AG04450 (cell line): ENCODE measurements at places on chromosomes 13 and 19.

- peak; percentile 69 for DNase-seq
Measured at GRCh38 chr13:46633416-46633815, 80.4 kb downstream of the LRCH1 start.

GRCh38 chr13:87536899-87537298, 134.3 kb upstream of the SLITRK5 start:
- no peak for DNase-seq

DNA sequence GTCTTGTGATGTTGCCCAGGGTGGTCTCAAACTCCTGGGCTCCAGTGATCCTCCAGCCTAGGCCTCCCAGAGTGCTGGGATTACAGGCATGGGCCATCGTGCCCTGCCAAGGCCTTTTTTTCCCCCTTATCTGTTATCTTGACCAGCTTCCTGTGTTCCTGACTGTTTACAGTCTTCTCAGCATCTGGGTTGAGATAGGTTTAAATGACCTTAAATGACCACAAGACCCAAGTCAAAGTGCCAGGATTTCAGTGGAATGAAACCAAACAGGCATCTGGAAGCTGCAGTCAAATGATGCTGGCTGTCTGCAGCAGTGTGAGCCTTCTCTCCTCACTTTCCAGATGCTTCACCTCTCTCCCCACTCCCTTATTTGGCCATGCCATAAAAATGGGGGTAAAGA, 114.2 kb upstream of the CLDN10 start:
- DNase-seq, result no peak

DNA sequence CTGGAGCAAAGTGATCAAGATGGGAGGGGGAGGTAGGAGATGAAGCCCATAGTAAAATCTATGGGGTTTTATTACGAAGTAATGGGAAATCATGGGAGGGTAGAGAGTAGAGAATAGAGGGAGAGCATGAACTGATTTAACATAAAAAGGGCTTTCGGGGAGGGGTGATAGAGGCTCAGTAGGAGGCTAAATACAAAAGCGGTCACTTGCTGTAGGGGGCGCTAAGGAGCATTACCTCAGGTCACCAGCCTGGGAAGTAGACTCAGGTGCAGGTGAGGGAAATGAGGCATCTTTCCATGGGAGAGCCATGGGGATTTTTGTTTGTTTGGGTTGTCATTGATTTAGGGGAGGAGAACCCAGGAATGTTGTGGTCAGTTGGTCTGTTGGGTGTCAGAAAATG, 14.1 kb downstream of the KRTDAP start:
- DNase-seq, result no peak

GRCh38 chr13:80527400-80527799, 186.5 kb upstream of the SPRY2 start:
- DNase-seq, result no peak

DNA sequence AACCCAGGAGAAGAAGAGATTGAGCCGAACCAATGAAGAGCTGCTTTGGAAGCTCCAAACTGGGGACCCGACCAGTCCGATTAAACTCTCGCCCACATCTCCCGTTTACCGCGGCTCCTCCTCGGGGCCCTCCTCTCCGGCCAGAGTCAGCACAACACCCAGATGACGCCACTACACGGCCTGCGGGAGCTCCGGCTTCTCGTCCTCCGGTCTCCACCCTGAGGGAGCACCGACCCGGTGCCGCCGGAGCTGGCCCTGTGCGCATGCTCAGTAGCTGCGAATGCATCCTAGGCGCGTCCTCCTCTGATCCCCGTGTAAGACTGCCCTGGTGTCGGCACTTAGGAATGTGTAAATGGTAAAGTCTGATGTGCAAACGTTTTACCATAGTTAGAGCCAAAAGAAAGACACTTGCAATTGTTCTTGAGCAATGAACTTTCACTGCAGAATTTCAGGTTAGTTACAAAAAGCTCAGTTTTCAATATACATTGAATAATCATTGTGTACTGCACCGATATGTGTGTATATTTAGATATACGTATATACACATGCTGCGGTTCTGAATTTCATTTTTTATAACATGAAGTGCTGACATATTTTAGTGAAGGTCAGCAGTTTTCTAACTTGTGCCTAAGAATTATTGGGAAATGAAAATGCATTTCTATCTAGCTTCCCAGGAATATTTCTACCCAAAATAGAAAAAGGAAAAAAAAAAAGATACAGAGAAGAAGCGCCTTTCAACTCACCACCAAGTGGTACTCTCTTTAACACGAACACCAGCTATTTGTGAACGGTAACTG, 92.2 kb downstream of the SLC7A1 start:
- DNase-seq, result no peak

DNA sequence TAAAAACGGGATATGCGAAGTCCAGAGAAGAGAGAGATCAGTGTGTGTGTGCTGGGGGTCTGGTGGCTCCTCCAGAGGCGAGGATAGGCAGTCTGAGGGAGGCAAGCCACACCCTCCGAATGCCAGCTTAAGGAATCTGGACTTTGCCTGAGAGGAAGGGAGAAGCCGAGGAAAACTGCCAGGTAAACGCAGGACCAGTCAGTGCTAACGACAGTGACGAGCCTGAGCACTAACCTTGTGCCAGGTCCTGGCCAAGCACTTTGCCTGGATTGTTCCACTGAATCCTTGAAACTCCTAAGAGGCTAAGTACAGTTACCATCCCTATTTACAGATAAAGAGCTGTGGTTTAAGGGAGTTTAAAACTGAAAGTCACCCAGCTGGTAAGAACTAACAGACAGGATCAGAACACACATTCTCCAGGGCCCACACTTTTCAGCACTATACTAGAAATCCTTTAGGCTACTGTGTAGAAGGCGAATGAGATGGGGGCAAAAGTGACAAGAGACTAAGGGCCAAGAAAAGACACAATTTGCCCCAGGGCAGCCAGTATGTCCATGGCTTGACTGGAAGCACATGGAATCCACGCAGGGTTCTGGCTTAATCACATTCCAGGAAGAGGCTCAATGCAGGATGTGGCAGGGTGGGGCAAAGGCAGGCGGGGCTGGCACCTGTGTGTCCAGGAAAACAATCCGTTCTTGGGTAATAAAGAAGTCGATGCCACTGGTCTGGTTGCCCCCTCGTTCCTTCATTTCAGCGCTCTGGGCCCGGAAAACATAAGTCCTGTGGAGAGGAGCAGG, 15.1 kb downstream of the SMG9 start:
- DNase-seq, result no peak

- DNase-seq, result no peak
Measured at GRCh38 chr13:32936716-32937115, 79.5 kb upstream of the KL start.

DNA sequence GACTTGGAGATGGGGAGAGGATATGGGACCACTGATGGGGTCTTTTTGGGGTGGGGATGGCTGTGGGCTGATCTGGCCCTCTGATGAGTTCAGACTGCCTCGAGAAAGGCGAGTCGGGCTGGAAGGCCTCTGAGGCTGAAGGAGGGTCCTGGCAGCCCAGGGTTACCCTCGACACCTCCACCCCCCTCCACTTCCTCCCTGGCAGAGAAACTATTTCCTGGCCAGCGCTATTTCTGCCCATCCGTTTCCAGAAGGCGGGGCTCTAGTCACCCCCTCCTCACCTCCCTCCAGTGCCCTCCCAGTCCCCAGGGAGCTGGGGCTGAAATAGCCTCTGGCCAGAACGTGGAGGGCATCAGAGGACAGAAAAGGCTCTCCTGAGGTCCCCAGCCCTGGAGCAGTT, 9.7 kb downstream of the EXOC3L2 start:
- no peak for DNase-seq

DNA sequence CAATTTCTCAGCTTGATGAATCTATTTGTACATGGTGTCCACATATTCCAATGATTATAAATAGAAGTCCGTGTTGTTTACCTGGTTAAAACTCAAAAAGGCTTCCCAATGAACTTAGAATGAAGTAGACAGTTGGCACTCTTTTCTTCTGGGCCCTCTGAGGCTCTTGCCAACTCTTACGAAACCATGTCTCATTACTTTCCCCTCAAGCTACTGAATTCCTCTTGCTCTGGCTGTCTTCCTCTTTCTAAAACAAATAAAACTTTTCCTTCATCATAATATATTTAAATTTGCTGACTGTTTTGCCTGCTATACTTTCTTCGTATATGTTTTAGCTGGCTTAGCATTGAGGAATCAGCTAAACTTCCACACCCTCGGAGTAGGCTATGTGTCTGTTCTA, 139.7 kb downstream of the SLITRK6 start:
- DNase-seq, result no peak

DNA sequence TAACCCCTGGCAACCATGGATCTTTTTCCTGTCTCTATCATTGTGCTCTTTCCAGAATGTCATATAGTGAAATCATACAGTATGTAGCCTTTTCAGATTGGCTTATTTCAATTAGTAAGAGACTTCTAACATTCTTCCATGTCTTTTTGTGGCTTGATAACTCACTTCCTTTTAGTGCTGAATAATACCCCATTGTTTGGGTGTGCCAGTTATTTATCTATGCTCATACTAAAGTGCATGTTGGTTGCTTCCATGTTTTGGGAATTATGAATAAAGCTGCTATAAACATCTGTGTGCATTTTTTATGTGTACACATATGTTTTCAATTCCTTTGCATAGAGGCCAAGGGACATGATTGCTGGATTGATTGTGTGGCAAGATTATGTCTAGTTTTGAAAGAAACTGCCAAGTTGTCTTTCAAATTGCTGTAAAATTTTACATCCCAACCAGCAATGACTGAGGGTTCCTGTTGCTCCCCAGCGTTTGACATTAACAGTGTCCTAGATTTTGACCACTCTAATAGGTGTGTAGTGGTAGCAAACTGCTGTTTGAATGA, 358.9 kb downstream of the ITGBL1 start:
- DNase-seq, result no peak

- peak; percentile 13 for DNase-seq
Measured at GRCh38 chr19:36605101-36605876, at the start of gene ZNF382. Gene ZNF382, plus strand, starts transcription at chr19:36605313. Its CDS starts 4,602 bp downstream, at chr19:36609915.

DNA sequence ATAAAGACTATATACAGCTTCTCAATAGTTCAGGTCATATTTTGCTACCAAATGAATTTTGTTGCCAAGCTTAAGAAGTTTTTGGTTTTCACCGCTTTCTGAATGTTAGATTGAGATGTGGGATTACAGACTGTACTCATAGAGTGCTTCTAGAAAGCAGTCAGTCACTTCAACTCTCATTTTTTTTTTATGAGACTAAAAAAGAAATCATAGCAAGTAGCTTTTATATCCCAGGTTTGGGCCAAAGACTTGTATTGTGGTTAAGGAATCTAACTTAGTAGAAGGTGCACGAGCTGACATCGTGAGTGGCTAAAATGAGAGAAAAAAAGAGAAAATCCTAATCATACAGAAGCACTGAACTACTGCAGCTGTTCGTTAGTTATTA, 2.2 kb upstream of the USPL1 start:
- no peak for DNase-seq

DNA sequence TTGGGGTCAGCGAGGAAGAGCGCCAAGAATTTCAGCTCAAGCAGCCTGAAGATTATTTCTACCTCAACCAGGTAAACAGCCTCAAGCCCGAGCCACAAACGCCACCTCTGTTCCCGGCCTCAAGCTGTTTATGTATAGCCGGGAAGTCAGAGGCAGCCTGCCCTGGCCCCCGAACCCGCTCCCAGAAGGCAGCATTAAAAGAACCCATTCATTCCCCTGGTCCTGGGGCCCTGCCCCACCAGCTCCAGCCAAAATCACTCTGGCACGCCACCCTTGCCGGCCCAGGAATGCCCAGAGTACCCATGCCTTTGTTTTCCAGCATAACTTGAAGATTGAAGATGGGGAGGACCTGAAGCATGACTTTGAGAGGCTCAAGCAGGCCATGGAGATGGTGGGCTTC, 61.2 kb upstream of the USE1 start:
- no peak for DNase-seq

GRCh38 chr19:7622933-7623685, 6.2 kb downstream of the XAB2 start:
- DNase-seq, result no peak

DNA sequence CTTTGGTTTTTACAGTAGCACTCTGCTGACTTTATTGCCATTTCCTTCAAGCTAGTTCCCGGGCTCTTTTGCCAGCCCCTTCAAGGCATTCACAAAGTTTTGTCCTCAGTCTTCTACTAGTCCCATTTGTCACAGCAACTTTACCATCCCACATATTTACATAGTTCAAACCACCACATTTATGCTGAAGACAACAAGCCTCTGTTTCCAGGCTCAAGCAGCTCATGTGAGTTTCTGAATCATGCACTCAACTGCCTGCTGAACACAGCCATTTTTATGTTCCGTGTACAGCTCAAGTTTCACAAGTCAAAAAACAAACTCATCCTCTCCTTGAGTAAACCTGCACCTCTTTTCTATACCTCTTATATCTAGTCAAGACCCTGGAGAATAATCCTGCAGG, 977.0 kb upstream of the SLC10A2 start:
- DNase-seq, result no peak

DNA sequence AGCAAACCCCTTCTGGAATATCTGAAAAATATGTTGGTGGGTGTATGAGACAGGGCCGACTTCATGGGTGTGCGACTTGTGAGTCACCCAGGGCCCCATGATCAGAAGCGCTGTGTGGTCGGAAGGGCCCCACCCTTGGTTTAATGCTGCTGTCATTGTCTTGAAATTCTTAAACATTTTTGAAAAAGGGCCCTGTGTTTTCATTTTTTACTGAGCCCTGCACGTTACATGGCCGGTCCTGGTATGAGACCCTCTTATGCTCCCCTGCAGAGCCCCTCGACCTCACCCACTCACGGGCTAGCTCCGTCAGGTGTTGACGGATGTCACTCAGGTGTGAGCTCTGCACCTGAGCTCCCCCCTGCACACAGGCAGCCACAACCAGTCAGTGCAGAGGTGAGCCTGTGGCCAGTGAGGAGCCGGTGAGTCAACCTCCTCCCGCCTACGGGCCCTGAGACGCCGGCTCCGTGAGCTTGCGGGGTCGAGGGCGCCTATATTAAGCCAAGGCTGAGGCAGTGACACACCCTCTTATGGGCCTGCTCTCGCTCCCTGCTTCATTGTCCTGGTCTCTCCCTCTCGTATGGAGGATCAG, 27.7 kb downstream of the GADD45B start:
- no peak for DNase-seq

GRCh38 chr19:18441804-18442788, 4.2 kb upstream of the ISYNA1 start:
- DNase-seq, result no peak

- peak; percentile 33 for DNase-seq
Measured at GRCh38 chr19:610801-611480, 21.3 kb downstream of the HCN2 start.

DNA sequence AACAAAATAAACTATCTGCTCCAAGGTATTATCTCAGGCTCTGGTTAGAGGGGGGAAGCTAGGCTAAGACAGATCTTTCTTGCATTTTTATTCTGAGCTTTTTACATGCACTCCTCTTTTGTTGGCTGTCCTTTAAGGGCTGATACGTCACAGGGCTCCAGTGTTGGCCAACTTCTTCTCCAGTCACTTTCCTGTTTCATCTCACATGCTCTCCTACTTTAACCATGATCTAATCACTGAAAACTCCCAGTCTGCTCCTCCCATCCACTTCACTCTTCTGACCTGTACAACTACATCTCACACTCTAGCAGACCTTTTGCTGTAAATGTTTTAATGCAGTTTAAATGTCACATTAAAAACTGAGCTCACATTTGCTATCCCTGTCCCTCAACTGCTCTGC, 510.0 kb upstream of the KLF12 start:
- no peak for DNase-seq
